Effector CD4-positive, alpha-beta T cell (primary cell): ENCODE measurements at places on chromosomes 5 and 9.

- DNase-seq: no peak
Observed at GRCh38 chr5:173479711-173480110, 136.7 kb downstream of the BOD1 start.

DNA sequence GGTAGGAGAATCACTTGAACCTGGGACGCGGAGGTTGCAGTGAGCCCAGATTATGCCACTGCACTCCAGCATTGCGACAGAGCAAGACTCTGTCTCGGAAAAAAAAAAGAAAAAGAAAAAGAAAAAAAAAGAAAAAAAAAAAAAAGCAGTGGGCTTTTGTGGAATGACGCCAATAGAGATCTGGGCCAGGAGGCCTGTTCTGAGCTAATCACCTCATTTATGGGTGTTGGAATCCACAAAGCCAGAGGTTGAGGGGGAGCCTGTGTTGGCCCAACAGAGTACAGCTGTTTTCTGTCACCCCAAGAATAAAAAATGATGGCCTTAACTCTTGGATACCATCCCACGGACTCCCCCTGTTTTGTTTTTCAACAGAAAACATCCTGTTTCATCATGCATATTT is 18.5 kb downstream of the OSTF1 start:
- no peak for DNase-seq

DNA sequence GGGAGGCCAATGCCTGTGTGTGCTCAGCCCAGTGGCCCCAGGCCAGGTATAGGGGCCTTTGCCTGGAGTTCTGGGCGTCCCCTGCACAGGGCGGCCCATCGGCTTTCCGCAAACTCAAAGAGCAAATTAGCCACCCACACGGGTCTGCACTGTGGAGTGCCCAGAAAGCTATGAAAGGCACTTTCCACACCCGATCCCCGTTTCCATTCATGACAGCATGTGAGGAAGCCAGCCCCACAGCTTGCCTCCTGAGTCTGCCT is 5.2 kb downstream of the DBH start:
- no peak for DNase-seq

DNA sequence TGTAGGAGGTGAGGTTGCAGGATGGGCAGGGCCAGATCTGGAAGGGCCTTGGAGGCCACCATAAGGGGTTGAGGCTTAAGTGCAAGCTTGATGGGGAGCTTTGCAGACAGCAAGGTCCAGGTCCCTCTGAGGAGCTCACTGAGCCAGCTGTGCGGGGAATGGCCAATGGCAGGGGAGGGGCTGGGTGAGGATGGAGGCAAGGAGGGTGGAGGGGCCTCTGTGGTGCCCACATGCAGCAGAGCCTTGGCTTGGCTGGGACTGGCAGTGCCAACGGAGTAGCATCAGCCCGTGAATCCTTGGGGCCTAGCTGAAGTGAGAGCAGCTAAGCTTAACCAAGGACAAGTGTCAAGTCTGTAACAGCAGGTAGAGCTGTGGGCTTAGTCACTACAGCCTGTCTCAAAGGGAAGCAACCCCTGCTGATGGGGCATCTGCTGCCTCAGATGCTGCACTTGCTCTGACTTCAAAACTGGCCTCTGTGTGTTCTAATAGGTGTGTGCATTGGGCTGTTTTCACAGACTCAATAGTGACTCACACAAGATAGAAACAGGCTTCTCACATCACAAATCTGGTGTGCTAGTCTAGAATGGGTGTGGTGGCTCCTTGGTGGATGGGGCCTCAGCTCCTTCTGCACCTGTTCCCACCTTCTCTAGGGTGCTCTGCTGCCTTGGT is 16.3 kb downstream of the GALNT12 start:
- DNase-seq: no peak

DNA sequence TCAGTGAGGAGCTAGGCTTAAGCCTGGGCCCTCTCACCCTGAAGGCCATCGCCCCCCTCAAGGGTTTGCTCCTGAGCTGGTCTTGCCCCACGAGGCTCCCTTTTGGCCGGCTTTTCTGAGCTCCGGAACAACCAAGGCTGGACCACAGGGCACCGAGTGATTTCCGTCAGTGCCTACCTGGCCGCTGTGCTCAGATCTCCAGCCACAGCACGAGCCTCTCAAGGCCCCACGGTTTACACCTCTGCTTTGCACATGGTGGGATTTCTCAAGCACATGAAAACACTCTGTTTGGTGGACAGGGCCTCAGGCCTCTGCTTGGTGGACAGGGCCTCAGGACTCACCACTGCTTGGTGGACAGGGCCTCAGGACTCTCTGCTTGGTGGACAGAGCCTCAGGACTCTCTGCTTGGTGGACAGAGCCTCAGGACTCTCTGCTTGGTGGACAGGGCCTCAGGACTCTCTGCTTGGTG is 15.8 kb downstream of the CLPTM1L start:
- no peak for DNase-seq

GRCh38 chr5:77180167-77181081 is 30.1 kb upstream of the PDE8B start:
- DNase-seq: no peak

GRCh38 chr9:69079186-69079585 is 43.6 kb downstream of the FXN start:
- DNase-seq: no peak

- DNase-seq: no peak
Observed at GRCh38 chr9:135263511-135263910, 176.0 kb downstream of the OLFM1 start.

DNA sequence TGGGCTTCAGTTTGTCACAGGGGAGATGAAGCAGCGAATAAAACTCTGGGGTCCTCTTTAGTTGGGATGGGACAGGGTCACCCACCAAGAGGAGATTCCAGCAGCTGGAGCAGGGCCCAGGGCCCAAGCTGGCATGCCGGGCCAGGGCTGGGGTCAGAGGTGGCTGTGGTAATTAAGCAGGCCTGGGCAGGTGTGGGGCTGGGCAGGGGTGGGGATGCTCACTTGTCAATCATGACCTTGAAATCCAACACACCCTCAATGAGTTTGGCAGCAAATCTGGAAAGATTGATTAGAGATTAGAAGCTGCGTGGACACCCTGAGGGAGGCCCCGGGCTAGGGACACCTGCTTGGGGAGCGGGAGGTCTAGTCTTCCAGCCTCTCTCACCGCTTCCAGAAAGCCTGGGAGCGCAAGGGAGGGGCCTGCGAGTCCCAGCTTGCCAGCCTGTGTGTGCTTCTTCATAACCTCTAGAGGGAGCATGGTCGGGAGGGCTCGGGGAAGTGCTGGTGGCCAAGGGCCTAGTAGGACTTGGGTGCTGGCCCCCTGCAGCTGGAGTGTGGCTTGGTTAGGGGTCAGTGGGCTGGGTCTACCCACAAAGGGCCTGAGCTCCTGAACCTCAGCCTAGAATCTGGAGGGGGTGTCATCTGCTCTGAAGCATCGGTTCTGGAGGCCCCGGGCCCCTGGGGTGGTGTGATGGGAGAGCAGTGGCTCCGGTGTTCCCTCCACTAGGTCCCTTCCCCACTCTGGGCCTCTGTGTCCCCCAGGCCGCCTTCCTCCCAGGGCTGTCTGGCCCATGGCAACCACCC is 7.6 kb downstream of the CRAT start:
- no peak for DNase-seq

GRCh38 chr5:61435368-61435767 is 103.3 kb downstream of the ZSWIM6 start:
- DNase-seq: no peak

GRCh38 chr5:59117320-59117719 is 534.4 kb downstream of the RAB3C start:
- DNase-seq: no peak

DNA sequence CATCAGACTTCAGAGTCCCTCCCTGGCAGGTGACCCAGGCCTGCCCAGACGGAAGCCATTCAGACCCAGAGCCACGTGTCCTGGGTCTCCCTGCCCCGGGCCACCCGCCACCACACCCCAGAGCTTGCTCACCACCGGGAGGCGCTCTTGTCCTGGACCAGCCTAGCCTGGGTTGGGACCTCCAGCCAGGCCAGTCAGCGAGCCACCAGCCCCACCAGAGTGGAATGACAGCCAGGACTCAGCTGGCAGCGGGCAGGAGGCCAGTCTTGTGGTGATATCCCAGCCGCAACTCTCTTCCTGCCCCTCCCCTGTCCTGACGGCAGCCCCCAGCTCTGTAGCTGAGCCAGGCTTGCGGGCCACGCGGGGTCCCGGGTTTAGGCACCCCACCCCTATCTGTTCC is 1.7 kb upstream of the PTGDS start:
- DNase-seq: no peak

GRCh38 chr9:2725126-2725525 is 7.8 kb downstream of the KCNV2 start:
- DNase-seq: no peak

DNA sequence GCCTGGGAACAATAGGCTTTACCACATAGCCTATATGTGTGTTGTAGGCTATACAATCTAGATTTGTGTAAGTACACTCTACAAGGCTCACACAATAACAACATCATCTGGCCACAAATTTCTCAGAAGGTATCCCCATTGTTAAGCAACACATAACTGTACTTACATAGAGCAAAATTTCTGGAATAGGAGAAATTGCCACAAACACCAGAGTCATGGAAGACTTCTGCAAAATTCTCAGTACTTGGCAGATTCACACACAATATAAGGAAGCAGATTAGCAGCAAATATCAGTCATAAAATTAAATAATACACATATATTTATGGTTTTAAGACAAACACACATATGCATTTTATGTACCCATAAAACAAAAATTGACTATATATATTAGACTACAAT is 16.4 kb downstream of the GNAQ start:
- no peak for DNase-seq

DNA sequence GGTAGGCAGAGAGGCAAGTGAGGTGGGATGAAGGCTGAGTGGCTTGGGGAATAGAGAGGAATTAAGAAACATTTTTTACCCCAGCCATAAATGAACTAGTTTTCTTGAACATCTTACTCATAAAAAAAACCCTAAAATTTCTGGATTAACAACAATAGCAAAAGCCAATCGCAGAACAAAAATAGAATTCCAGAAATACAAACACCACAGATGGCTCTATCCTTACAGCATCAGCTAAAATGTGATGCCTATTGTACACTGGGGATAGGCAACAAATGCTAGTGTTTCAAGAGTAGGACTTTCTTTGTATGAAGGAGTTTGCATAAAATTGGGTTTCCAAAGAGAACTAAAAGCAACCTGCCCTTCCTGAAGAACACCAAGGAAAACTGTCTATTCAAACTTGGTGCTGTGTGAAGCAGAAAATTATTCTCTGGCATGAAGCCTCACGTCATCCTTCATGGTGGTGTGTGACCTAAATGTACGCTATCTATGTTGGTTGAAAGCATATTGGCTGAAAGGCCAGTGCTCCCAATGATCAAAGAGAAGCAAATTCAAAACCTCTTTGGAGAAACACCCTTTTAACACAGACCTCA is 82.9 kb downstream of the JAKMIP2 start:
- DNase-seq: no peak

- DNase-seq: no peak
Observed at GRCh38 chr5:139137697-139138096, 60.5 kb downstream of the SIL1 start.

DNA sequence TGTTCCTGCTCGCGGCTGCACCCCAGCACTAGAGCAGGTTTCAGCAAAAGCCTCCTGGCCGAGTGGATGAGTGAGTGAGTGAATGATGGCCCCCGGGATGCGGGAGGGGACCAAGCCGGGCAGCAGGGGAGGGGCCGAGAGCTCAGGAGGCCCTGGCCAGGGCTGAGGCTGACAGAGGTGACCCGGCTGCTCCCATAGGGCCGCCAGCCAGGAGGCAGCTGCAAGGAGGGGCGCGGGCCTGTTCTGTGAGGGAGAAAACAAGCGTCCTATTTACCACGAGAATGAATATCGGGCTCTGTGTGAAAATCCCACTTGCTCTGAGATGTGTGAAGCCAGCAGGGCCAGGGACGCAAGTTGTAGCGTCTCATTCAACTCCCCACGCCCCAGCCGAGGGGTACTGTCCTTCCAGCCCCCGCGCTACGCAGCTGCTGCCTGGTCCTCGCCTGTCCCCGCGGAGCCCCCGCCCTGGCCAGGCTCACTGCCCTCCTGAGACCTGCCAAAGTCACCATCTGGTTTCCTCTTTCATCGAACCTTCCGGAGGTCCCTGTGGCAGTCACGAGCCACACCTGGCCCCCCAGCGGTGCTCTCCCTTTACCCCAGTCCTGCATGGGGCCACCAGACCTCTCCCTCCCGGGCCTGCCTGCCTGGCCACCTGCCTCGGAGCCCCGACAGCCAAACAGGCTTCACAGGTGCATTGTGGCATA is 38.8 kb downstream of the RASGEF1C start:
- DNase-seq: no peak

- DNase-seq: no peak
Observed at GRCh38 chr5:76556511-76557221, 66.5 kb downstream of the F2RL2 start.

- no peak for DNase-seq
Observed at GRCh38 chr9:1083325-1083913, 33.3 kb downstream of the DMRT2 start.

GRCh38 chr5:136028782-136029742 is at the start of gene TGFBI:
Gene TGFBI (plus strand): TSS chr5:136028988. CDS start chr5:136029056, 68 bp downstream.
- DNase-seq: no peak

GRCh38 chr5:176446028-176446665 is 2.0 kb upstream of the FAF2 start:
- DNase-seq: no peak

GRCh38 chr5:152864447-152864846 is 459.4 kb upstream of the NMUR2 start:
- DNase-seq: no peak

GRCh38 chr9:90774682-90775081 is 26.9 kb upstream of the SYK start:
- no peak for DNase-seq

- DNase-seq: no peak
Observed at GRCh38 chr5:84080908-84081307, 303.8 kb downstream of the EDIL3 start.

DNA sequence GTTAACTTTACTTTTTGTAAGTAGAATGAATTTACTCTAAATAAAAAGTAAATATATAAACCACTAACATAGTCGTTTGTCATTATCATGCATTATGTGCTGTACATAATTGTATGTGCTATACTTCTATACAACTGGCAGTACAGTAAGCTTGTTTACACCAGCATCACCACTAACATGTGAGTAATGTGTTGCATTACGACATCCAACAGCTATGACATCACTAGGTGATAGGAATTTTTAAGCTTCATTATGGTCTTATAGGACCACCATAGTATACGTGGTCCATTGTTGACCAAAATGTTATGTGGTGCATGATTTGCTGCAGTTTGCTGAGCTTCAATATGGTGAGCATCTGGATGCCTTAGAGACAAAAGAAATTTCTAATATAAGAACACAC is 819.1 kb upstream of the GRAMD2B start:
- no peak for DNase-seq

GRCh38 chr9:106918825-106919509 is 56.0 kb downstream of the ZNF462 start:
- no peak for DNase-seq

DNA sequence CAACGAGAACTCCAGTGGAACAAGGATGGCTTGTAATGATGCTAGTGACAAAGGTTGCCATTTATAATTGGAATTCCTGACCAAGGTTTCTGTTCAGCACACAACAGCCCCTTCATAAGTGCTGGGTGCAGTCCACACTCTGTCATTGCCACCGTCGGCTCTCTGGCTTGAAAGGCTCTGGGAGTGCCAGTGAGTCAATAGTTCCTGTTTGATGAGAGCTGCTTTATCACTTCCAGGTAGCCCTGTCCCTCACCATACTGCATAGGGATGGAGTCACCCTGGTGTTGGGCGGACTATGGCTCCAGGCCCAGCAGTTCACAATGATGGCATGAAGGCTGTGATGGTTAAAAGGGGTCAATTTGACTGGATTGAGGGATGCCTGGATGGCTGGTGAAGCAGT is 34.6 kb upstream of the SEMA4D start:
- no peak for DNase-seq

GRCh38 chr5:147170603-147171002 is 64.2 kb upstream of the STK32A start:
- DNase-seq: no peak
